ENCODE measurements at places on chromosomes 13 and 19.

DNA sequence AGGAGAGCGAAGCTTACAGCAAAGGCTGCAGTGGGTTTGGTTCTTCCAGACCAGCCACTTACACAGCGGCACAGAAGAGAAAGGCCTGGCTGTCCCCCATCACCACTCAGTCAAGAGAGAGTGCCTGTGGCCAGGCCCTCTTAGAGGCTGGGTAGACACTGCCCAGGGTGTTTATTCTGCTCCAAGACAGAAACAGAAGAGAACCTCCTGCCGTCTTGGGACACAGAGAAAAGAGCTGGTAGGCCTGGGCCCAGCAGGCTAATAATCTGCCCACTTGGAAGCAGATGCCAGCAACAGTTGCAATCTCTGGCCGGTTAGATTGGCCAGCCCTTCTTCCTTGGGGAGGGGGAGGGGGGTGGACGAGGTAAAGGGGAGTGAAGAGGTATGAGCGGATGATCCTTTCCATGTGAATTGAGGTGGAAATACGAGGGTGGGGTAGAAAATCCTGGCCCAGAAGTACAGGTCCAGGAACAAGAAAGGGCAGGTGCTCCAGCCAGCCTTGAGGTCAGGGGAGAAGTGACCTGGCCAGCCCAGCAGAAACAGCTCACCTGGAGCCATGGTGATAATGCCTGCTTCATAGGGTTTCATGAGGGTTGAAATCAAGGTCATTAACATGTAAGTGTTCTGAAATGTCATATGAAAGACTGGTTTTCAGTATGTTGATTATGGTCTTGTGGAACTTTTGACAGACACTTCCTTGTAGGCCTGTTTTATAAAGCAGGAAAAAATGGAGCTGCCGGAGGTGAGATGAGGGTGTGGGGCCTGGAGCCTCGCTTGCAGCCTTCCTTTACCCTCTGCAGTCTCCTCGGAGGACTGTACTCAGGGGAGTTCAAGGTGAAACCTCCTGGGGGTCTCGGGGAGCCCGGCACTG is 116.9 kb downstream of the SIPA1L3 start:
- DNase-seq, result no peak

DNA sequence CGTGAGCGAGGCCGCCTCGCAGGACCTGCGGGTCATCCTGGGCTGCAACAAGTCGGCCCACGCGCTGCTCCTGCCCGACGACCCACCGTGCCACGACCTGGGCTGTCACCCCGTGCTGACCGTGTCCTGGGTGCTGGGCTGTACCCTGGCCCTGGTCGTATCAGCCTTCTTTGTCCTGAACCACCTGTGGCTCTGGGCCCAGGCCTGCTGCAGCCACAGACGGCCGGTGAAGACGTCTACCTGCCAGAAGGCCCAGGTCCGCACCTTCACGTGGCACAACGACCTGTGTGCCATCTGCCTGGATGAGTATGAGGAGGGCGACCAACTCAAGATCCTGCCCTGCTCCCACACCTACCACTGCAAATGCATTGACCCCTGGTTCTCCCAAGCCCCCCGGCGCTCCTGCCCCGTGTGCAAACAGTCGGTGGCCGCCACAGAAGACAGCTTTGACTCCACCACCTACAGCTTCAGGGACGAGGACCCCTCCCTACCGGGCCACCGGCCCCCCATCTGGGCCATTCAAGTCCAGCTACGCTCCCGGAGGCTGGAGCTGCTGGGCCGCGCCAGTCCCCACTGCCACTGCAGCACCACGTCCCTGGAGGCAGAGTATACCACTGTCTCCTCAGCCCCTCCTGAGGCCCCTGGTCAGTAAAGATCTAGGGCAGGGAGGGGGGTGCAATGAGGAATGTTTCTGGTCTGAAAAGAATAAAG is 1.1 kb downstream of the ZNRF4 start:
- DNase-seq, result no peak

- no peak for DNase-seq
Measured at GRCh38 chr13:34037636-34038540, 219.9 kb downstream of the RFC3 start.

- no peak for DNase-seq
Measured at GRCh38 chr13:50731400-50731799, 112.1 kb downstream of the DLEU7 start.

DNA sequence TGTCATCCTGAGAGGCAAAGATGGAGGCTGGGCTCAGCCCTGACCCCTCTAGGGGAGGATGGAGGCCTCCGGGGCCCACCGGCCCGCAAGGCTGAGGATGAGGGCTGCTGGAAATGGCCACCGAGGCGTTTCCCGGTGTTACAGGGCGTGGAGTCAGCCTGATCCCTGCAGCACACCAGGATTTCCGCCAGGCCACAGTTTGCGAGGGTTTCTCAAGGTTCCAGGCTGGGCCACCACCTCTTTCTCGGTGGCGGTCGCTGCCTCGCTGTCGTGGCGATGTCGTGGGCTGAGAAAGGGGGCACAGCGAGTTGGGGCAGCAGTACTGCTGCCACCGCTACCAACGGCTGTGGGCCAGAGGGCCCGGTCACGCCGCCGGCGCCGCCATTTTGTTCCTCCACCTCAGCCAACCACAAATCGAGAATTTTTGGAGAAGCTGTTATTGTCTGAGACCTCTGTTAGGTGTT is at the start of gene CSNK1A1L:
TSS of gene CSNK1A1L (minus strand) at position 414 of the 464 bp plus-strand sequence. CDS start at position 6, 408 bp downstream.
- no peak for DNase-seq

DNA sequence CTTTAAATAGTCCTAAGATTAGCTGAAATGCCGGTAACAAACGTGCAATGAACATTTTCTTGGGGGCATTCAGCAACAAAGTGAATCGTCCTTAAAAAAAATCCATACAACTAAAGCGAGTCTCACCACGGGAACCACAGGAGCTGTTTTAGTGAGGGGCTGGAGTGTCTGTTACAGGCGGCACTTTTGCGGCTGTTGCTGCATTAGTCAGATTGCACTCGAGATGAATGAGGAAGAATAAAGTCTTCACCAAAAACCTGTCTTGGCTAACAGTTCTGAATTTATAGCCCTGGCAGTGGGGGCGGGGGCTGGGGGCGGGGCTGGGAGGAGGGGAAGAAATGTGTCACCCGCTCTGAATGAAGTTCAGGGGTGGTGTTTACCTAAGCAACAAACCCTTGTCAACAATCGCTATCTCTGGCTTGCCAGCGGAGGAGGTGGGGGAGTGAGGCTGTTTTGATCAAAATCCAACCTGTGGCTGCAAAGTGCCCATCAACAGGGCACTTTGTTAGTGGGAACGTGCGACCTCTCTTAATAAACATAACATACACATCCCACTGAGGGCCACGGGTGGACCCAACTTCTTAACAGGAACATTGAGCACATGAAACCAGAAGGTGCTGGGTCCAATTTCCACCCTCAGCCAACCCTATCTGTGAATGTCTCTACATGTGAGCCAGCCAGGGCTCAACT is 44.5 kb downstream of the RFX2 start:
- peak; percentile 16 for DNase-seq

Measured in activated CD4-positive, alpha-beta T cell treated with anti-CD3 and anti-CD28 coated beads, Interleukin-2, amount 50 U/mL, for 24 hours (primary cell).